ENCODE measurements at places on chromosomes 1 and 21. TPM values are rescaled to one million over a fixed set of nuclear protein-coding genes. Genes with fewer than 3 reads are reported as not detected.

The SLC6A17 gene
- 0.27 TPM for total RNA-seq

The TCHHL1 gene
- total RNA-seq = not detected

The PRAMEF11 gene
- total RNA-seq = not detected

The FCAMR gene
- not detected for total RNA-seq

The LCA5L gene
- 1.3 TPM for total RNA-seq

The FABP3 gene
- 33.6 TPM for total RNA-seq

The DSCAM gene
- not detected for total RNA-seq

The UTS2 gene
- total RNA-seq = 0.42 TPM

The FCN3 gene
- 4.6 TPM for total RNA-seq

DNA sequence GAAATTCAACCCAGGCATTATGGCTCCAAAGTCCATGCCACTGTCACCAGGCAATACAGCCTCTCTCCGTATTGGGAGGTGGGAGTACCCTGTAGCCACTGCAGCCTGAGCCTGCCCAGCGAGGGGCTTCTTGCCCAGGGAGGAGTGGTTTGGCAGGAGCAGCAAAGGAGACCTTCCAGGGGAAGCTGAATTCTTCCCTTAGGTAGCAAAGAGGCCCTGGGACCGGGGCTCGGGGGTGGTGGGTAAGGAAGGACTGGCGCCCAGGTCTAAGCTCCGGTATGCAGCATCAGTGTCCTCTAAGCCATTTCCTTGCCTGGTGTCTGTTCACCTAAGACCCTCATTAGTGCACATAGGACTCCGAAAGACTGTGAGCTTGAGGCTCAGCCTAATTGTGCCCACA is 17.0 kb downstream of the TNNT2 start:
- ATAC-seq = no peak

DNA sequence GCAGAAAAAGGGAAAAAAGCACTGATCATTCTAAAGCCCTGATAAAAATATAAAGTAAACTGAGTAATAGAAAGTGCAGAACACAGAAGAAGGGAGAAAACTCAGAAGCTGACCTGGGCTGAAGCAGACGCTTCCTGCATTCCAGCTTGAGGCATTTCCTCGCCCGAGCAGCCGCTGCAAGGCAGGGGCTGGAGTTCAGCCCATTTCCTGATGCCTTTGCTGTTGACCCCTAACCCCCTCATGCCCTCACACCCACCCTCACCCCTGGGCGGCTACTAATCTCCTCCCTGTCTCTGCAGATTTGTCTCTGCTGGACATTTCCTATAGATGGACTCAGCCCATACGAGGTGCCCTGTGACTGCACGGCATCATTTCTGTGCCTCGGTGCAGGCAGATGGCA is 227.8 kb downstream of the NPHP4 start:
- ATAC-seq = no peak

GRCh38 chr1:172654535-172654934 is 4.4 kb upstream of the FASLG start:
- no peak for ATAC-seq

DNA sequence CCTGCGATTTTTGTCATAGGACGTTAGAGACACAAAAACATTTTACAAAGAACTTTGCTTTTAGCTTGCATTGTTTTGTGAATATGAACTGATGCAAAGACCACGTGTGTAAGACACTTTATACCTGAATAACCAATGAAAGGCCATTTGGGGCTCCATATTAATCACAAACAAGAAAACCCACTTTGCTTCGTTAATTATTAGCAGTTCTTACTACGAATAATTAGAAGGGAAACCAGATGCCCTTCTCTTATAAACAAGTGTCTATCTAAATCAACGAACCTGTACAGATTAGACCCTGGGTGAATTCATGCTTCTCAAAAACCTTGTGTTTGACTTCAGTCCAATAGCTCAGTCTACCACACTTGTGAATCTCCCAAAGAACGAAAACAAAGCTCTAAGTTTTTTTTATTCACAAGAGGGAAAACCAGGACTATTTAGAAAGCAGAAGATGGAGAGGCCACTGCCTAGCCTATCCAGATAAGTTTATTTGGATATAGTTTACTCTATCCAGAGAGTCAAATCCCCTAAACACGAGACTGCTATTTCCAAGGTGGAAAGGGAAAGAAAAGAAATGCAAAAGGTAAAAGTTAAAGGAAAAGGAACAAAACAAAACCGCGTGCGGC is 897 bp downstream of the CYYR1 start:
- ATAC-seq = no peak

DNA sequence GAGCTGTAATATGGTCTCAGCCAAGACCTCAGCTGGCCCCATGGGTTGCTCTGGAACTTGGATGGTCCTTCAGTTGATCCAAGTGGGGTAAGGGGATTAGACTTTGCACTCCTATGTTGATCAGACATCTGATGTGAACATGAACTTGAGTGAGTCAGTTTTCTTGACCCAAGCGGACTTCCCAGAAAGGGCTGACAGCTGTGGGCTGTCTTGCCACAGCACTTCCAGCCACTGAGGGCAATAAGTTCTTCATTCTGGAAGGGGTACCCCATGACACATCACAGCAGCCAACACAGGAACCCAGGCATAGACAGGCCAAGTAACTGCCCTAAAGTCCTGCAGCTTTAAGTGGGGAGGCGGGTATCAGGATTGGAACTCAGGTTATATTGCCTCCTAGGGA is 93.9 kb upstream of the USP24 start:
- ATAC-seq = no peak

- ATAC-seq = no peak
Measured at GRCh38 chr1:189644970-189645369, 832.7 kb downstream of the BRINP3 start.

- ATAC-seq = no peak
Measured at GRCh38 chr21:43667191-43667904, 8.0 kb downstream of the RRP1B start.

- ATAC-seq = no peak
Measured at GRCh38 chr1:245432228-245432875, 277.6 kb downstream of the KIF26B start.

DNA sequence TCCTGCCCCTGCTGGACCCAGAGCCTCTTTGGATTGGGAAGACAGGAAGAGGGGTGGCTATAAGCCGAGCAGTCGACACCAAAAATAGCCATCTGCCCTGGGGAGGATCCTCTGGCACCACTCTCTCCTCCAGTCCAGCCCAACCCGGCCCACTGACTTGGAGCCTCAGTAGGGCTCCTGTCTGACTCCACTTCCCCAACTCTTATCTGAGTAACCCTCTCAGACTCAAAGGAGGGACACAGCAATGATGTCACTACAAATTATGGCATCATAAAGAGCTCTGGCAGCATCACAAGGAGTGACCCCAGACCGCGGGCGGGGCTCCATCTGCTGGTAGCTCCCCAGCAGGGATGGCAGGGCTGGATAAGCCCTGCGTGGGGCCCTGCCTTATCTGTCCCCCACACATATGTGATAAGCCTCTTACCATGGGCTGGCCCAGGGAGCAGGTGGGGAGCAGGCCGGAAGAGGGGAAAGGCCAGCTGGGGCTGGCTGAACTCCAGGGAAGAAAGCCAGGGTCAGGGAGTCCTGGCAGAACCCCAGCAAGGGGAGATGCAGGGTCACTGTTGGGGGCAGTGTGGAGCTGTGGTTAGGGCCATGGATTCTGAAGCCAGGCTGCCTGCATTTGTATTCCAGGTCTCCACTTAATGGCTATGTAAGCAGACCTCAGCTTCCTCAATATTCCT is 4.6 kb upstream of the SLC6A9 start:
- ATAC-seq = peak; percentile 32

- ATAC-seq = peak; percentile 14
Measured at GRCh38 chr1:70487459-70487815, 76.4 kb downstream of the CTH start.

Data from gastroesophageal sphincter (tissue), 4 donors.